Fibroblast of pulmonary artery (primary cell): ENCODE measurements at places on chromosomes 13 and 19.
A peak's percentile ranks its signal among the peaks of the same experiment; 100 is the strongest.

DNA sequence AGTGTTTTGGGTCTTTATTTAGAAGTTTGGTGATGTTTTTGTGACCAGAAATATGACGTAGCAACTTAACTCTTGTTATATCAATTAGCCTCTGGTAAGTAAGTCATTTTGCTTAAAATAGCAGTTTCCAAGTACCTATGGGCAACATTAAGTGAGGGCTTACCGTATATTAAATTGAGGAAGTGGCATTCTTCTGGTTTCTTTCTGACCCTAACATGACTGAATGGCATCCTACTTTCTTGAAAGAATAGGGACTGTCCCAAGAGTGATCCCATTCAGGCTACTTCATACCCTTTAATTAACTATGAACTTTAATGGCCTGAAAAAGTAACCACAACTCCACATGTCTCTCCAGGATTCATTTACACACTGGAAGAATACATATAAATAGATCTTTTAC lies 106.6 kb downstream of the MZT1 start:
- DNase-seq: no peak

DNA sequence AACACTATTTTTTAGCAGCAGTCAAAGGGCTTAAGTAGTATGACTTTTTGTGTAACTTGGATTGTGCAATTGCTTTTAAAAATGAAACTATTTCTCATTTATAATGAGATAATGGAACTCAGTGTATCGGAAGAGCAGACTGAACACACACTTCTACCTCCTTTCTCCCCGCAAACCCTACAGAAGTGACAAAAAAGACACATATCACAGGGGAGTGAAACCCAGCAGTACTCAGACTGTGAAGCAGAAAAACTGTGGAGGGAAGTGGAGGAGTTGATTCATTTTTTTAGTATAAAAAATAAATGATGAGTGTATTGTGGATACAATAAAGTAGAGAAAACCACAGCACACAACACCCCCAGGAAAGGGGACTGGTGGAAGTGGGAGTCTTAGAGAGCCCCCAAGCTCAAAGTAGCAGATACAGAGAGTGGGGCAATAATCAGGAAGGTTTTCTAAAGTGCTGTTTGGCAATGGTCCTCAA lies 9.7 kb downstream of the LPAR6 start:
- peak; percentile 61 for DNase-seq

DNA sequence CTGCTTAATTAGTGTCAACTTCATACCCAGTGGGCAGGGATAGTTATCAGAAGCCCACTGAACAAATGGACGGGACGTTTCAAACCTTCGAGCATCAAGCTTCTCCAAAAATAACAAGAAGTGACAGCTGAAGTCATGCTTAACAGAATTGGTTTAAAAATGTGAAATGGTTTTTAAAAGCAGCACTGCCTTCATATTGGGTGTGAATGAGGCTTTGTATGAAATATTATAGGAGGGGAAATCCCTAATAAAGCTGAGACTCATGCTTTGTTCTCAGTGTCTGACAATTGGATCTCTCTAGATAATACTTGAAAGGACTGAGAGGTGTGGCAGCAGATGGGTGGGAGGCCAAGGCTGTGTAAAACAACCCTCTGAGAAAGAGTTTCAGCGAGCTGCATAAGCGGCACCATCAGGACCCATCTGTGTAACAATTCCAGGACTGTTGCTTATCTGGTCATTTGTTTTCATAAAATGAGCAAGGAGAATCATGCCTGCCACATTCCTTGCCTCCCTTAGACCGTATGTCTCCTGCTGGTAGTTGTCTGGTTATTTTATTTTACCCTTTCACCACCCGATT lies 667.7 kb downstream of the DIAPH3 start:
- DNase-seq: no peak

GRCh38 chr19:7705387-7706187 lies 3.7 kb upstream of the FCER2 start:
- DNase-seq: no peak

DNA sequence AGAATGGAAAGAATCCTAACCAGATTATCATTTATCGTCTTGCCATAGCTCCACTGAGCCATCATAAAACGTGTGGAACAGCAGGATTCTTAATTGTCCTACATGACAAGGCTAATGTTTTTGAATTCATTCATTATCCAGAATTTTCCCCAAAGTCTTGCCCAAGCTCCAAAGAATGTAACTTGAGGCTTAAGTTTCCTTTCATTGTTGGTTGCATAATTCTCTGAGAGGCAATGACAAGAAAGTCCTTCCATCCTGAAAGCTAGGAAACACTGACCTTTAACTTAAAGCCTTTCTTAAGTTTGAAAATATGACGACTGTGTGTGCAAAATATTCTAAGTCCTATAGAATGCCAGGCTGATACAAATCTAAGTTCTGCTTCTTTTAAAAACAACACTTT lies 546.1 kb downstream of the SUCLA2 start:
- DNase-seq: peak; percentile 56

GRCh38 chr13:112664501-112665203 lies 25.2 kb upstream of the ATP11A start:
- peak; percentile 16 for DNase-seq

GRCh38 chr13:24196593-24197197 lies 36.2 kb downstream of the SPATA13 start:
- DNase-seq: no peak

DNA sequence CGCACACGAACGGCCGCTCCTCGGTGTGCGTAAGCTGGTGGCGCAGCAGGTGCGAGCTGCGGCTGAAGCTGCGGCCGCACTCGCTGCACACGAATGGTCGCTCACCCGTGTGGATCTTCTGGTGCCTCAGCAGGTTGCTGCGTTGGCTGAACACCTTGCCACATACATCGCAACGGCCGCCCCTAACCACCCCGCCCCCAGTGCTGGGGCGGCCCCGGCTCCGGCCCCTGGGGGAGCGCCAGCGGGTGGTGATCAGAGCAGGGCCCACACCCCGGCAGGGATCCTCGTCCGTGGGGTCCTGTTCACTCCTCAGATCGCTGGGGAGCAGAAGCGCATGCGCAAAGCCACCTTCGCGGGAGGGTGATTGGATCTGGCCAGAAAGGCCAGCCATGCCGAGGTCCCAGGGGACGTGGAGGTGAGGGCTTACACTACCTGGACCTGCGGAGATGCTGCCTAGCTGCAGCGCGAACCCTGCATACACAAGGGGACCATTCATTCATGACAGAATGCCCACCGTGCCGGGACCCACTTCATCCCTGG lies 4.7 kb upstream of the UBE2M start:
- peak; percentile 26 for DNase-seq

- DNase-seq: peak; percentile 71
Observed at GRCh38 chr19:728011-728410, 19.3 kb downstream of the PALM start.

GRCh38 chr13:81987159-81987558 lies 1646.2 kb upstream of the SPRY2 start:
- no peak for DNase-seq

- DNase-seq: no peak
Observed at GRCh38 chr19:45477713-45478453, 10.1 kb downstream of the FOSB start.

DNA sequence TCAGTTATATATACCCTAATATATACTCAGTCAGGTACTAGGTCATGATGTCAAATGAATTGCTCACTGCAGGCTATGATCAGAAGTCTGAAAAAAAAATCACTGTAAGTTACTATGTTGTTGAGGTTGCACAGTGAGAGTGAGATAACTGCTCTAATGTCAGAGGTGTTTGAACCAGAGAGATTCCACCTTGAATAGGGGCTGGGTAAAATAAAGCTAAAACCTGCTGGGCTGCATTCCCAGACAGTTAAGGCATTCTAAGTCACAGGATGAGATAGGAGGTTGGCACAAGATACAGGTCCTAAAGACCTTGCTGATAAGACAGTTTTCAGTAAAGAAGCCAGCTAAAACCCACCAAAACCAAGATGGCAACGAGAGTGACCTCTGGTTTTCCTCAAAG lies 10.2 kb downstream of the EPSTI1 start:
- DNase-seq: no peak

DNA sequence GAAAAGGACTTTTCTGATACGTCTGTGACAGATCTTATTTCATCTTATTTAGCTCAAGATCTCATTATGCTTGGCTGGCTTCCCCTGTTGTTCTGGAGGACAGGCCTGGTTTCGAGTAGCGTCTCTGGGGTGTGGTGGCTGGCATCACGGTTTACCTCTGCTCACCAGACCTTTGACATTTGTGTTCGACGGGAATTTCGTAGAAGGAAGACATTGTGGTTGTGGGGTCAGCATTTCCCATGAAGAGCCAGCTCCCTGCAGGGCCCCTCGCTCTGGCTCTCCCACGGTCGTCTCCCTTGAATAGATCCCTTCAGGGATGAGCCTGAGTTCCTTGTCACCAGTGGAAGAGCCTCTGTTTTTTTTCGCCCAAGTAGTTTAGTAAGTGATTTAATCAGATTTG lies 78.6 kb upstream of the TEX29 start:
- DNase-seq: no peak

DNA sequence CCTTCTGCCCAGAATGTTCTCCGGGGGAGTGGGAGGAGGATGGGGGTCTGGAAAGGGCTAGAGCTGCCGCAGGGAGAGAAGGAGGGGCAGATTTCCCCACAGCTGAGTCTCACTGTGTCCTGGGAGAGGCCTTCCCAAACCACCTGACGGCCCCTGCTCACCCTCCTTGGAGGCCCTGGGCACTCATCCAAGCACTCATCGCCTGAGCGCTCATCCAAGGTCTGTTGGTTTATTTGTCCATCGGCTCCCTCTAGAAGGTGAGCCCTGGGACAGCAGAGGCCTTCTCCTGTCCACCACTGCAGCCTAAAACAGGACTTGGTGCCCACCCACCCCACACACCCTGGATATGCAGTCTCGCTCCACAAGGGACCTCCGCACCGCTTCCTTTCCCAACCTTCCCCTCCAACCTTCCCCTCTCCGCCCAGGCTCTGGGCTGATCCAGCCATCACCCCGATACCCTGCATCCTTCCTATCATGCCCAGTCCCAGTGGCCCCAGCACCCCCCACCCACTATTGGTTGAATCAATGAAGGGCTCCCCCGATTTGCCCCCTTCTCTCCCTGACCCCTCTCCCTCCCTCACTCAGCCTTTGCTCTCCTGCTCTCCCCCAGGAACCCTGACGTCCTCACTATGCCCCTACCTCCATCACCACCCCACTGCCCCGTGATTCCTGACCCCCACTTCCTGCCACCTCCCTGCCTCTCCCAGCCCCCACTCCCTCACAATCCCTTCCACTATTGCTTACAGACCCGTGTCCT lies 1.7 kb downstream of the UBXN6 start:
- peak; percentile 78 for DNase-seq

GRCh38 chr19:46670813-46671212 lies 9.8 kb upstream of the DACT3 start:
- DNase-seq: peak; percentile 11

- no peak for DNase-seq
Observed at GRCh38 chr19:288911-289310, 2.3 kb downstream of the PLPP2 start.

- DNase-seq: no peak
Observed at GRCh38 chr13:104650431-104650830, 1584.2 kb upstream of the SLC10A2 start.

DNA sequence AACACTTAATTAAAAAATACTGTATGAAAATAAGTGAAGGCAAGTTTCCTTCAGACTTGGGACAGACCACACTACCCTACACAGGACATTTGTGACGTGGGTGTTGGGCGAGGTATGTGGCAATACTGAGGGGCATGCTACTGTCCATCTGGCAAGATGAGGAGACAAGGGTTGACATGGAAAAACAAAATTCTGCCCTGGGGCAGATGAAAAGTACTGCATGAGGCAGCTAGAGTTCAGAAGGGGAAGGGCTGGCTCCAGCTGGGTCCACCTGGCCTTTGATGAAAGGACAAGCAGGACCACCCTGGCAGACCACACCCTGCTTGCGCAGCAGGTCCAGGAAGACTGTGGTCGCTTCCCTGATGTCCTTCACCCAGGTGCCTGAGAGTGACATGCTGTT lies 43.2 kb downstream of the LATS2 start:
- DNase-seq: no peak
